ENCODE measurements at places on chromosomes 5 and 9.

DNA sequence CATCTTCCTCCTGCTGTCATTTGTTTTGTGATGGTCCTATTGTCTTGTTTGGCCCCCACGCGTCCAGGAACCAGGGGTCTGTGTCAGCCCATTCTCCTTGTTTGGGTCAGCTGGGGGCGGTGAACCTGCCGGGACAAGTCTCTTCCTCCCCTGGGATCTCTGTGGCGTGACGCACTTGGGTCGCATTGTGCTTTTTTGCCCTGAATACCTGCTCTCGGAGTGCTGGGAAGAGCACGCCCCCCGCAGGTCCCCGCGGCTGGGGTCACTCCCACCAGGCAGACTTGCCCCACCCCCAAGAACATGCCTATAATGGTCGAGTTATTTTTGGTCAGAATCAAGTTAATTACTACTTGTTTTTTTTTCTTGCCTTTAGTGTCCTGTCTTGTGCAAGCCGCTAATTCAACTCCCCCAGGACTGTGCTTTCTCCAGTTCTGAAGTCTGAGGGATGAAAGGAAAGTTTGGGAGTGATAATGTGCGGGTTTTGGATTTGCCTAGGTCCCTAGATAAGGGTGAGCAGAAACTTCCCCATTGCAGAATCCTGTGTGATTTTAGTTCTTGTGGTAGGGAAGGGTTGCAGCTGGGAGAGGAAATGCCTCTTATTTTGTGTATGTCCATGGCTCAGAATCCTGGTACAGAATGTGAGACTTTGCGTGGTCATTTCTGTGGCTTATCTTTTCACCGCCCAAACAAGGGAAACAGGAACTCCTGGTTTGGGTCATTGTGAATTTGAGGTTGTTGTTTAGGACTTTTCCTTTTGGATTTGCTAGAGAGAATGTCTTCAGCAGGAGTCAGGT lies 789 bp downstream of the ACER2 start:
- DNase-seq, result no peak

- DNase-seq, result no peak
Measured at GRCh38 chr5:10077791-10078545, 171.7 kb downstream of the ATPSCKMT start.

DNA sequence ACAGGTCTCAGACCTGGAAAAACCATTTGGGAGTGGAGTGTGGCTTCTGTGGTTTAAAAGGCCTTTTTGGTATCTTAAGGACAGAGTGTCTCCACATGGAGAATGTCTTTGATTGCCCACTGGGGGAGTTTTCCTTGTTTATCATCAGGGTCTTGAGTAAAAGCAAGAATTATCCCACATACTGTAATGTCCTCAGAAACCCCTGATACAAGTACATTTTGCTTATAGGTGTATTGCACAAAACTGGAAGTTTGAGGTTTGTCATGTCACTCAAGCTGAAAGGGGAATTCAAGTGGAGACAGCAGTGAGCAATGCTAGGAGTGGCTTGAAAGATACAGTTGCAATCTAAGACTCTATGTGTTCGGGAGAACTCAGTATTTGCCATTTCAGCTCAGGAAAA lies 62.7 kb upstream of the GRAMD2B start:
- no peak for DNase-seq

GRCh38 chr9:128325629-128326028 lies 3.0 kb downstream of the COQ4 start:
- no peak for DNase-seq

GRCh38 chr9:73816905-73817304 lies 665.2 kb downstream of the ANXA1 start:
- DNase-seq, result no peak

GRCh38 chr5:57719216-57719615 lies 236.6 kb upstream of the ACTBL2 start:
- DNase-seq, result no peak

DNA sequence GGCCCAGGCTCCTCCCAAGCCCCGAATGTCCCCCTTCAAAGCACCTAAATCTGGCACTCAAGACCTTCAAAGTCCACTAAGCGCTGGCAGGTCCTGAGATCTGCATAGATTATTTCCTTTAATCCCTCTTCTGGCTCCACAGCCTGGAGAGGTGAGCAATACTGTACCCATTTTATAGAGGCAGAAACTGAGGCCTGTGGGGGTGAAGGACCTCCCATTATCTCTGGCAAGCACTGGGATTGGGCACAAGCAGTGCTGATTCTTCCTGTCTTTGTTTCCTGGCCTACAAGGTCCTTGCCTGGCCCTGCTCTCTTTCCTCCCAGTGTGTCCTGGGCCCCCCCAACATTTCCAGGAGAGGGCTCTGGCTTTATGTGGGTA lies 252.3 kb downstream of the PBX3 start:
- no peak for DNase-seq

GRCh38 chr5:56755036-56755555 lies 60.3 kb upstream of the MAP3K1 start:
- DNase-seq, result no peak
